ENCODE measurements at places on chromosomes 3 and 15.

DNA sequence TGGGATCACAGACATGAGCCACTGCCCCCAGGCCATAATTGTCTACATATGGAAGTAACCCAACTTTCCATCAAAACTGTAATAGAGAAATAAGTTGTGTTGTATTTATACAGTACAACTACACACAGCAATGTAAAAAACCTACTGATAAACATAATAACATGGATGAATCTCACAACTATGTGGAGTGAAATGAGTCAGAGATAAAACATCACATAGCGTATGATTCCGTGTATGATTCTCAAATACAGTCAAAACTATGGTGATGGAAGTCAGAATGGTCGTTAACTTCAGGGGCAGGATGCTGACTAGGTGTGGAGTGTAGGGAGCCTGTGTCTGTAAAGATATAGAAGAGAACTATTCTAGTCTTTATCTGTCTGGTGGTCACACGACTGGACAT, 332.7 kb upstream of the SLCO3A1 start:
- no peak for DNase-seq

GRCh38 chr15:66290518-66290917, 2.9 kb upstream of the DIS3L start:
- DNase-seq = no peak

DNA sequence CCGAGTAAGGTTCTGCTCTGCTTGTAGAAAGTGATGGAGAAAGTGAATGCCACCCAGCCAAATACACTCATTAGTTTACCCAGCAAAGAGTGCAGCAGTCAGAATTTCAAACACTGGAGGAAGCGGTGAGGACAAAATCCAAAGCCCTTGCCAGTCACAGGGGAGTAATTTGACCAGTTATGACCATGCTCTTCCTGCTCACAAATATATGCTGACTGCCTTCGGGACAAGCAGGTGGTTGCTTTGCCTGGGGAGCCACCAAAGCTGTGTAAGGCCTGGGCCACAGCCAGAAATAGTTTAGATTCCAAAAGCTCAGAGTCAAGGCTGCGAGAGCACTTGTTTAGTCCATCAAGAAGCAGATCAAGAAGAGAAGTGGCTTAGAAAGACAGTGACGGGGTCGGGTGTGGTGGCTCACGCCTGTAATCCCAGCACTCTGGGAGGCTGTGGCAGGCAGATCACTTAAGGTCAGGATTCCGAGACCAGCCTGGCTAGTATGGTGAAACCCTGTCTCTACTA, 51.0 kb upstream of the ATP13A3 start:
- no peak for DNase-seq

GRCh38 chr3:134378384-134378783, 4.1 kb upstream of the AMOTL2 start:
- peak; percentile 89 for DNase-seq

GRCh38 chr3:189334064-189334920, 162.5 kb downstream of the TPRG1 start:
- DNase-seq = no peak

- no peak for DNase-seq
Measured at GRCh38 chr3:152315623-152316022, 46.9 kb downstream of the MBNL1 start.

- no peak for DNase-seq
Measured at GRCh38 chr3:50480471-50480870, 23.0 kb downstream of the CACNA2D2 start.

- no peak for DNase-seq
Measured at GRCh38 chr15:75884041-75884440, 19.6 kb upstream of the FBXO22 start.

DNA sequence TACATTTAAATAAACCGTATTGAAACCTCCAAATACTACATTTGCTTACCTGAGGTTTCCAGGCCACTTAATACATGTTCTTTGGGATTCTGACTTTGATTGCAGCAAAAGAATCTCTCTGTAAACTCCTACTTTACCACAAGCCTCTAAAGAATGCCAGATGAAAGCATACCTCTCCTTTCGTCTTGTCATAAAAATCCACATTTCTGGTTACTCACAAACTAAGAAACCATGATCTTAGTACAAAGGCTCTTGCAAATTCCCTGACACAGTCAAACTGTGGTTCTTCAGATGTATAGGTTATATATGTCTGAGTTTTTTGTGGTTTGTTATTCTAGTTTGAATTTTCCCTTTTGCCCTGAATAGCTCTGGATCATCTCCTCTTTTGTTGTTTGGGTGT, 188.4 kb downstream of the RAP2B start:
- no peak for DNase-seq

- no peak for DNase-seq
Measured at GRCh38 chr15:43253431-43254403, 13.0 kb downstream of the TGM5 start.

- no peak for DNase-seq
Measured at GRCh38 chr3:119884161-119884557, 102.3 kb downstream of the NR1I2 start.

DNA sequence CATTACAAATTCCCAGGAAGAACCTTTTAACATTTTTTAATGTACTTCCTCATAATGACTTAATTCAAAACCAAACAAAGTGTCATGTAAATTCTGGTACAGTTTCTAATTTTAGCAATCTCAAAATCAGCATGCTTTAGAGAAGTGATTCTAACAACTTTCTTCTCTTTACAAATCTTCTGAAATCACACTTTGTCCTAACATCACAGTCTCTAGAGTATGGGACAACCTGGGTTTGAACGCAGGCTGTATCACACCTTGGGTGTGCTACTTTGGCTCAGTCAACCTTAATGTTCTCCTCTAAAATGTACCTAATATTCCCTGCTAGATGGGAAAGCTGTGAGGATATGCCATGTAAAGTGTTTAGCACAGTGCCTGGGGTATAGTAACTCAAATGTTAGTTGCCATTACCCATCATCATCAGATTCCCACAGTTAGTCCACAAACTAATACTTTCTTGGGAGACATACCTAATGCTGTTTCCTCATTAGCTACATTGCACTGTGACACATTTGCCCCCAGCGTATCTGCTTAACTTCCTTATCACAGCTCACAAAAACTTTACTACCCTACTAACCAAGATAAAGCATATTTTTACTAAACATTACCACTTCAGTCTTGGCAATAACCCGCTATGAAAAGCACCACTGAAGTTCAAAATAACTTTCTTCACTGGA, 3.1 kb downstream of the TSPAN3 start:
- no peak for DNase-seq

DNA sequence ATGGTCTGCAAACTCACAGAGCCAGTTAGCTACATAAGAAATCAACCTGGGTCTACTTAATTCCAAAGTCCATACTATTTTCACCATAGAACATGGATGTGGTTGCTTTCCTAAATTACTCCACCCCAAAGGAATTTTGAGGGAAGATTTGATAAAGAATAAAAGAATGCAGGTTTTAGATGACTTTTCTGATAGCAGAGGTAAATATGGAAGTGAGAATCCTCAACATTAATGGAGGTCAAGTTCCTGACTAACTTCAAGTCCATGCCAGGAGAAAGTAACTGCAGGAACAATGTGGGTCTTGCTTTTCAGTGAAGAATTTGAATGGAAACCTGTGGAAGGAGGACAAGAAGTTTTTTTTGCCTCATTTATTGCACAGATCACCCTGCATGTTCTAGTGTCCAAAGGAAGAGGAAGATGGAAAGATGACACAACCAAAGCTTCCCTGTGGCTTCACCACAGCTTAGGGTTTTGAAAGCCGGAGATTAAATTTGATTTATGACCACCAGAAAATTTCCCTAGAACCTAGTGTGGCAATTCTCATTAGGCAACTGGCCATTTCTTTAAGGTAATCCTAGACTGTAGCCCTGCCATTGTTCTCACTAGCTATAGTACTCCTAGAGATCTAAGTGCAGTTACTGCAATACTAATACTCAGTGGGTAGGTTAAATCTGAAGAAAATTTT, 429.7 kb downstream of the RAP2B start:
- DNase-seq = no peak

GRCh38 chr3:149706905-149707304, 45.4 kb downstream of the COMMD2 start:
- DNase-seq = peak; percentile 54

DNA sequence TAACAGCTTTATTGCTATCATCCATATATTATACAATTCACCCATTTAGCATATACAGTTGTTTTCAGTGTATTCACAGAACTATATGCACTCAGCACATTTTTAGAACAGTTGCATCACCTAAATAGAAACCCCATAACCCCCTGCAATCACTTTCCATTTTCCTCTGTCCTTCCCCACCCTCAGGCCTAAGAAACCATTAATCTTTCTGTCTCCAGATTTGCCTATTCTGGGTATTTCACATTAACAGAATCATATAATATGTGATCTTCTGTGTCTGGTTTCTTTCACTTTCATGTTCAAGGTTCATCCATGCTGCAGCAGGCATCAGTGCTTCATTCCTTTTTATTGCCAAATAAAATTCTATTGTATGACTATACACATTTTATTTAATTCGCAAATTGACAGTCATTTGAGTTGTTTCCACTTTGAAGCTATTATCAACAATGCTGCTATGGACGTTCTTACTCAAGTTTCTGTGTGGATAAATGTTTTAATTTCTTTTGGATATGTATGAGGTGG, 39.8 kb downstream of the ADAMTS17 start:
- no peak for DNase-seq

- DNase-seq = peak; percentile 18
Measured at GRCh38 chr3:114454551-114455251, 160.9 kb downstream of the TIGIT start.

DNA sequence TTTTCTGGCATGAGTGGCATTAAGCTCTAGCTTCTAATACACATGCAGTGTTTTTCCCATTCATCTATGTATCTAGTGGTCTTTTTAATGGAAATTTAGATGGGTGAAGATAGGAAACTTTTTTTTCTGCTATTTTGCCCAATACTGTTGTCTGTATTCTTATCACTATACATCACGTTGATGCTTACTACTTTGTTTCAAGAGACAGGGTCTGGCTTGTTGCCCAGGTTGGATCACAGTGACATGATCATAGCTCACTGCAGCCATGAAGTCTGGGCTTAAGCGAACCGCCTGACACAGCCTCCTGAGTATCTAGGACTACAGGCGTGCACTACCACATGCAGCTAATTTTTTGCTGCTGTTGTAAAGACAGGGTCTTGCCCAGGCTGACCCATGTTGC, 84.6 kb downstream of the PEAK1 start:
- DNase-seq = no peak

DNA sequence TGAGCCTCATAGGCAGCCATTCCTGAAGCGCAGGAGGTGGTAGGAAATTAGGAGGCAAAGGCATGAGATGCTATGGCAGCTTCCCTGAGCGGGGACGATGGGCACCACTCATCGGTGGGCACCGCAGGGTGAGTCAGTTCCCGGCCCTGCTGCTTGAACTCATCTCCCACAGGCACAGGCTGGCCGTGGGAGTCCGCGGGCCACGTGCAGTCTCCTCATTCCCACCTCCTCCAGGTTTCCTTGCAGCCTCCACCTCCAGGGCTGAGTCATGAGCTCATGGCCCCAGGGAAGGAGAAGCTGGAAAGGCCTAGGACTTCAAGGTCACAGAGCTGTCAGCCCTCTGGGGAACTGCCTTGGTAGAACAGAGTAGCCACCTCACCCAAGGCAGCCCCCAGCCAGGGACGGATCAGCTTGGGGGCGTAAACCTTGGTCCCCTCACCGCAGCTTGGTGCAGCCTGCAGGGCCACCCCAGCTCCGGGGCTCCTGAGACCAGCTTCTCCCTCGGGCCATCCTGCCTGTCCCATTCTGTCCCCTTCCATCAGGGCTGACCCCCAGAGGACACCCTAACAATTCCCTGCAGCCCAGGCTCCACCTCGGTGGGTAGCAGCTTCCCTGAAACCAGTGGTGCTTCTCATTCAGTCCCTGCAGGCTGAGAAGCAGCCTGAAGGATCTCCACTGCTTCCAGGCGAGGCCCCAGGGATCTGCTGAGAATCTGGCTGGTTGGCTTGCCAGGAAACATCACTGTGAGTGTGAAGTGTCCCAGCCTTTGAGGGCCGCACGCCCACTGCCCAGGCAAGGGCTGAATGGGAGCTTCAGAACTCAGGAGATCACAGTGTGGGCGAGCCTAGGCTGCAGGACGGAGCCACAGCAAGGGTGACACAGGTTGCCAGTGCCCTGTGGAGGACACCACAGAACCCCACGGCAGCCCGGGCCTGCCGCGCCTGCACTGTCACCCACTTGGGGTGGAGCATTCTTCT, 150.7 kb upstream of the MEF2A start:
- DNase-seq = no peak

DNA sequence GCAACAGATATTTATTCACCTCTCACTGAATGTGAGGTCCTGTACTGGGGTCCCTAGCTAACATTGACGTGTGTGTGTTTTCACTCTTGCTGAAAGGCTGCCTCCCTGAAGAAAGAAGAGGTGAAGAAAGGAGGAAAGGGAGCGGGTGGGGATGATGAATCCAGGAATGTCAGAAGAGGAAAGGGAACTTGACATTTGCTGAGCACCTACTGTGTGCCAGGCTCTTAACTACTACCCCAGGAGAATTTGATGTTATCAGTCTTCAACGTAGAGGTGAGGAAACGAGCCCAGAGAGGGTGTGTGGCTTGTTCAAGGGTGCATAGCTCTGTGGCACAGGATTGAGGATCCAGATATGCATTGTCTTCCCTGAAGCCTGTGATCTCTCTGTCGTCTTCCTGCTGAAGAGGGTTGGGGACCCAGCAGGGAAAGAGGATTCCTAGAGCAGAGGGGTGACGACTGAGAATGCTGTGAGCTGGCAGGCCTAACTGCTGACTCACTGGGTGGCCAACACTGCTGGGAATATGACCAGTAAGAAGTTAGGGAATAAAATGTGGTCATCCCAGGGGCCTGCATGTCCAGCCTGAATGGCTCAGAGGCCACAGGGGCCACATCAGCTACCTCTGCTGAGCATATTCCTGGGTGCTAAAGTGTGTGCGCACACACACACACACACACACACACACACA, 6.6 kb upstream of the ATP2B2 start:
- peak; percentile 24 for DNase-seq

Data from GM23338 (cell line).